ENCODE measurements at places on chromosomes 2 and 18.

- DNase-seq, result peak; percentile 67
Observed at GRCh38 chr2:113248997-113249770, 29.5 kb downstream of the PAX8 start.

DNA sequence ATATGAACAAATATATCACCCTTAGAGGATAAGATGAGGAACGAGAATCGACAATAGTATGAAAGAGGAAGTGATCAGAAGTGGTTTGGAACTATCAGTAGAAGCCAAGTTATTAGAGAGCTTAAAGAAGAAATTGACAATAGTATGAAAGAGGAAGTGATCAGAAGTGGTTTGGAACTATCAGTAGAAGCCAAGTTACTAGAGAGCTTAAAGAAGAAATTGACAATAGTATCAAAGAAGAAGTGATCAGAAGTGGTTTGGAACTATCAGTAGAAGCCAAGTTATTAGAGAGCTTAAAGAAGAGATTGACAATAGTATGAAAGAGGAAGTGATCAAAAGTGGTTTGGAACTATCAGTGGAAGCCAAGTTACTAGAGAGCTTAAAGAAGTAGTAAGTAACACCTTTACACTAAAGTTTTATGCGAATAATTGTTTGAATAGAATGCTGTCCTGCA lies 175.5 kb downstream of the ZNF407 start:
- no peak for DNase-seq

DNA sequence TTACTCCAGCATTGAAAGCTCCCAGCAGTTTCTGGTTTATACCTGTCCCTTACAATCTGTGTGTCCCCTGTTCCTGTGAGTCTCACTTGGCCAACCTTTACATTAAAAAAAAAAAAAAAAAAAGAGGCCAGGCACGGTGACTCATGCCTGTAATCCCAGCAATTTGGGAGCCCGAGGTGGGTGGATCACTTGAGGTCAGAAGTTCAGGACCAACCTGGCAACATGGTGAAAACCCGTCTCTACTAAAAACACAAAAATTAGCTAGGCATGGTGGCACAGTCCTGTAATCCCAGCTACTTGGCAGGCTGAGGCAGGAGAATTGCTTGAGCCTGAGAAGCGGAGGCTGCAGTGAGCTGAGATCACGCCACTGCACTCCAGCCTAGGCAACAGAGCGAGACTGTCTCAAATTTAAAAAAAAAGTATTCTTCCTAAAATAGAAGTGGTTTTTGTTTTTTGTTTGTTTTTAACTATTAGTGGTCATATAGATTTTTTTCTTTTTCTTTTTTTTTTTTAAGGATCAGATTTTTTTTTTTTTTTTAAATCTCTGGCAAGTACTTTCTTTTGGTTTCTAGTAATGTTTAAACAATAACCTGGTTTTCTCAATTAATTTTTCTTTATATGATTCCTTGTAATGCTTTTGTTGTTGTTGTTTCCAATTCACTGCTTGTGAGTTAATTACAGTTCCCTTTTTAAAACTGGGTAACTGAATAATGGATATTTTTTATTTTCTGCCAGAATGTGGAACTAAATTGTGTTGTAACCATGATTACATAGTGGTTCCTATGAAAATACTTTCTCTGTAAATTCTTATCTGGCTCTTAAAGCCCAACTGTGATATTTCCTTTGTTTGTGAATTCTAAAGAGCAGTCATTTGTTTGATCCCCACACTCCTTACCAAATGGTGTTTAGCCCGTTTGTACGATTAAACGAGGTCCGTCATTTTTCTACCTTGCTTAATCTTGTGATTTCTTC lies 116.8 kb downstream of the CTAGE1 start:
- DNase-seq, result no peak

DNA sequence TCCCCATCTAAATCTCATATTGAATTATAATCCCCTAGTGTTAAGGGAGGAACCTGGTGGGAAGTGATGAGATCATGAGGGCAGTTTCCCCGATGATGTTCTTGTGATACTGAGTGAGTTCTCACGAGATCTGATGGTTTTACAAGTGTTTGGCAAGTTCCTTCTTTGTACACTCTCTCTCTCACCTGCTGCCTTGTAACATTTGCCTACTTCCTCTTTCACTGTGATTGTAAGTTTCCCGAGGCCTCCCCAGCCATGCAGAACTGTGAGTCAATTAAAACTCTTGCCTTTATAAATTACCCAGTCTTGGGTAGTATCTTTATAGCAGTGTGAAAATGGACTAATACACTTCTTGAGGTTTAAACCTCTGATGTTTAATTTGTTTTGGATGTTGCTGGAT lies 177.5 kb downstream of the CD8B2 start:
- DNase-seq, result no peak

All from CD4-positive, alpha-beta T cell (primary cell).